ENCODE measurements at places on chromosomes 7 and 10.

GRCh38 chr10:74598891-74599566, 227.4 kb upstream of the KAT6B start:
- DNase-seq = no peak

DNA sequence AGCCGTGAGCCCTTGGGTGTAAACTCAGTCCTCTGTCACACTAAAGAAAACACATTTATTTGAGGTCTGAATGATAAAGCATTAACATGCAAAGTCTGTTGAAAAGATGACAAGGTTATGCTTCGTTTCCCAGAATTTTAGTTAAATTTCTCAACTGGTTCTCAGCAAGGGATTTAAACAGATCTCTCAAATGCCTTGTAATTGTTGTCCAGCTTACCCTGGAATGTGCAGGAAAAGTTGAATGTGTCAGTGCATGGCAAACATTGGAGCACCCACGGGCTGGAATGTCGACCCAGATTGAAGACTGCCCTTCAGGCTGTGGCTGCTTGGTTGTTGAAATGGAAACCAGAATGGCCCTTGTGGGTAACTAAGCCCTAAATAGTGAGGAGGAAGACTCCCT, 191.8 kb downstream of the TRIL start:
- DNase-seq = no peak

DNA sequence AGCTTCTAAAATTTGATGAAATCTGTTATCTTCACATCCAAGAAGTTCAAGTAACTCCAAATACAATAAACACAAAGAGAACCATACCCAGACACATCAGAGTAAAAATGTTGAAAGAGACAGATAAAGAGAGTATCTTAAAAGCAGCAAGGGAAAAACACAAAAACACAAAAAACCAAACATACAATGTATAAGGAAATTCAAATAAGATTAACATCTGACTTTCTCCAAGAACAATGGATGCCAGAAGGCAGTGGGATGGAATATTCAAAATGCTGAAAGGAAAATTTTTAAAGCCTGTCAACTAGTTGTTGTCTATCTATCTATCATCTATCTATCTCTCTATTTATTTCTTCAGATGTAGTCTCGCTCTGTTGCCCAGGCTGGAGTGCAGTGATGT, 72.4 kb upstream of the MKLN1 start:
- DNase-seq = no peak

GRCh38 chr7:90655566-90655965, 59.4 kb downstream of the CDK14 start:
- no peak for DNase-seq

DNA sequence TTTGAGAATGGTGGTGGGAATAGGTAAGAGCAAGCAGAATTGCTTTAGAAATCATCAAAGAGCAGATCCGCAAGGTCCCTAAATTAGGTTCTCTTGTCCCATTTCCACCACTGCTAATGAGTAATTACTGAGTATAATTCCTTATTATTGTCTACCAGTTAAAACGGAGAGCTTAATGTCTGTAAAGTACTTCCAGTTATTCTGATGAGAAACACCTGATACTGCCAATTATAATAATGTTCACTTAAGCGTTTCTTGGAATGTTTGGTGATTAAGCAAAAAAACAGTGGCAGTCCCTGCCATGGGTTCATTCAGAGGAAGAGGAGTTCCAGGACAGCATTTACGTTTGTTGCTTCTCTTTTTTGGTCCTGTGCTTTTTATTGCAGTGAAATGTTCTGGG, 358.5 kb upstream of the GALNT17 start:
- DNase-seq = no peak

- DNase-seq = no peak
Observed at GRCh38 chr10:3619241-3619640, 165.8 kb downstream of the KLF6 start.

DNA sequence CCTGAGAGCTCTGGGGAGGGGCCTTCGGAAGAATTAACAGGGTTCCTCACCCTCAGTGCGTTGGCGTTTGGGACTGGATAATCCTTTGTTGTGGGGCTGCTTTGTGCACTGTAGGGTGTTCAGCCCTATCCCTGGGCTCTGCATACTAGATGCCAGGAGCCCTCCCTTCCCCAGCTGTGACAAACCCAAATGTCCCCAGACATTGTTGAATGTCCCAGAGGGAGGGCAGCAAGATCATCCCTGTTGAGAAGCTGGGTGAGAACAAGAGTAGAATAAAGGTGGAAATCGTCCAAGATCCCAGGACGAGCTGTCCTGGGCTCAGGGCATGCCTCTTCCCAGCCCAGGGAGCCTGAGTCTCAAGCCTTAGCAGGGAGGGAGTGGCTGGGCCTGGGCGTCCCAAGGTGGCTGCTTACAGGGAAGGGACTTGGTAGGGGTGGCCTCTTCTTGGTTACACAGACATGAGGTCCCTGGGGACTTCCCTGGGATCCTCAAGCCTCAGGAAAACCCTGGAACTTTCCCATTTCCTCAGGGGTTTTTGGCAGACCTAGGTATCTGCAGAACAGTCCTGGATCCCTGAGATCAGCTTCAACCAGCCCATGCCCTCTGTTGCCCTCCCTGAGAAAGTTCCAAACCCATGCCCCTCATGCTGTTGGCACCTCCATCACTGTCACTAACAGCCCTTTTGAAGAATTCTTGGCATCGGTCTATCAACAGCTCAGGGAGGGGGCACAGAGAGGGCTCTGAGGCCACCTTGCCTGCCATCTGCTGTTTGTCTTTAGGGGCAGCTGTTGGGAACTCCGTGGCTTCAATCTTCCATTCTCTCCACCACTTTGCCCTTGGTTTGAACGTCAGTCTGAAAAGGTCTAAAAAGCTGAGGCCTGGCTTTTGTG, 53.7 kb downstream of the GOLGA7B start:
- DNase-seq = no peak

GRCh38 chr7:81883801-81884393, 114.0 kb upstream of the HGF start:
- no peak for DNase-seq

GRCh38 chr7:80204454-80204853, 69.8 kb downstream of the GNAI1 start:
- no peak for DNase-seq

DNA sequence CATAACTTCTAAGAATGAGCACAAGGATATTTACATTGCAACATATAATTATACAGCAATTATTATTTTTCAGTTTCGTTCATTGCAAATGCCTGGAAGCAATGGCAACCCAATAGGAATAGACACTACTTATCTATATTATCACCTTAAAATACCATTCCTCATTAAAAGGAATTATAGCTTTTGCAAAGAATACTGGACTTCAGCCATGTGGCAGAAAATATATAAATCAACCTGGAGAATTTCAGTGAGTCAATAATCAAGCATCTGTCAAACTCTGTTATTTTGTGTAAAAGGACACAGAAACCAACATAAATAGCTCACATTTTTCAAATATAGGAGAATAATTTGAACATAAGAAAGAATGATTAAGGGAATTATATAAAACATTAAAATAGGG, 96.1 kb upstream of the SEMA3C start:
- no peak for DNase-seq

- no peak for DNase-seq
Observed at GRCh38 chr7:80565554-80565953, 53.7 kb upstream of the GNAT3 start.

DNA sequence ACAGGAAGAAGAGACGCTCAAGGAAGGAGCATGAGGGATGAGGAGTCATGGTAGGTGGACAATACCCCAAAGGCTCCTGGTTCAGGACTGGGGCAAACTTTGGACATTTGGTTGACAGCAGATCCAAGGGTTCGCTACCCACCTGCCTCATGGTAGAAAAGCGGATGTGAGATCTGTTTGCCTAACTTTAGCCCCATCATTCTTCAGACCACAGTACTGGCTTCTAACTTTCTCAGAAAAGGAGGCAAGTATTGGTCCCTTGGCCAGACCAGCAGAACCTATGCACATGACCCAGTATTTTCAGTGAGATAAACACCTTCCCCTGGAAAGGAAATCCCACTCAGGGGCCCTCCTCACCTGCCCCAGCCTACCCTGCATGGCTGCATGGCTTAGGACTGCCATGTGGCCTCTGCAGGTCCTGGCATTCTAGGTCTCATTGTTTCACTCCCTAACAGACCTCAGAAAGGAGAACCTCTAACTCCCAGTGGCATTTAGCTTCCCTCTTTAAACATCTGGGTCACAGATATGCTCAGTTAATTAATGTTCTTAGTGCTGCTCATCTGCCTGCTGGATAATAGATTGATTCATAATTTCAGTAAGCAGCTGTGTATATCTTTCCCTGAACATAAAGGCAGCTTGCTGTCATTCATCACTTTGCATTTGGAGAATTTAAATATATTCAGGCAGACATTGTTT, 574.1 kb downstream of the GALNT17 start:
- no peak for DNase-seq

DNA sequence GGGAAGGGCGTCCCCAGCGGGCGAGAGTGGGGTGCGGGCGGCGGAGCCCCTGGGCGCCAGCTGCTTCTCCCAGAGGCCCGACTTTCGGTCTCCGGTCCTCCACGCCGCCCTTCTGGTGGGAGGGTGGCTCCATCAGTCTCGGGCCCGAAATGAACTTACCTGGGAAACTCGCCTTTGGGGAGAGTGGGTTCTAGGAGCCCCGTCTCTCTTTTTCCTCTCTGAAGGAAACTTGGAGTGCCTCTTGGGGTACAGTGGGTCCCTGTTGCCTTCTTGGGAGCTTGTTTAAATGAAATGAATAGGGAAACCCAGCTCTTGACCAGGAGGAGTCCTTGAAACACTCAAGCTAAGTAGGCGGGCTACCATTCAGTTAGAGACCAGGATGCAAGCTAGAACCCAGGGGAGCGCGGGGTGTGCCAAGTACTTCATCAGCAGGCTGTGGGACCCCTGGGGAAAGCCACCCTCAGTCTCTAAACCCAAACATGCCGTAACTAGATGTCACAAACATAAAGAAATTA, 1.3 kb downstream of the SLC26A4 start:
- no peak for DNase-seq

GRCh38 chr10:119505131-119505551, 37.4 kb downstream of the RGS10 start:
- no peak for DNase-seq

GRCh38 chr10:95133016-95133752, 60.9 kb upstream of the ACSM6 start:
- DNase-seq = peak; percentile 4

GRCh38 chr10:3213208-3213607, 40.6 kb upstream of the PITRM1 start:
- no peak for DNase-seq

GRCh38 chr7:110960811-110961210, 130.1 kb upstream of the LRRN3 start:
- DNase-seq = no peak

Measured in stimulated activated CD8-positive, alpha-beta memory T cell treated with anti-CD3 and anti-CD28 coated beads, Interleukin-15, amount 100 ng/mL, for 4 hours (primary cell).